ENCODE measurements at places on chromosomes 11 and 22.

GRCh38 chr11:131841028-131841427 is 470.6 kb downstream of the NTM start:
- no peak for DNase-seq

DNA sequence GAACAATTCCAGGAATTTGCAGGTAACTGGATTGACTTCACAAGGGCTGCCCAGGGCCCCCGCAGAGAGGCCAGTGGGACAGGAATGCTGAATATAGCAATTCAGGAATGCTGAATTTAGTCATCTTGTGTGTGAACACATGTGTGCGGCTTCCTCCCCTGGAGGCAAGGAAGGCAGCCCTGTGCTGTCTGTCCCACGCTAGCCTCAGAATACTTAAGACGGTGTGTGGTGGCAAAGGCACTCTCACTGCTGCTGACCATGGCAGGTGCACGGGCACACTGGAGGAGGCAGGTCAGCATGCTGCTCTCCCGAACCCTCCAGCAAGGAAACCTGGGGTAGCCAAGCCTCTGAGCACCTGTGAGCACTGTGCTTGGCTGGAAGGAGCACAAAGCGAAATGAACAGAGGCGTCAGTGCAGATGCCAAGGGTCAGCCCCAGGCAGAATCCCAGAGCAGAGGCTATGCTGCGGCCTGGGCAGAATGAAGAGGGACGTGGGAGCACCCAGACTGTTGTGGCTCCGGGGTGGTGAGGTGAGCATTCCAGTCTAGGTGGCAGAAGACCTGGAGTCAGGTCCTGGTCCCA is 2.7 kb downstream of the GNAZ start:
- no peak for DNase-seq

- DNase-seq, result no peak
These were observed 7.2 kb downstream of the PPFIBP2 start for GRCh38 chr11:7520981-7521487.

- DNase-seq, result no peak
These were observed 92.3 kb downstream of the GAB2 start for GRCh38 chr11:78325274-78325781.

- no peak for DNase-seq
These were observed 1.1 kb upstream of the RANBP1 start for GRCh38 chr22:20114506-20115475.

GRCh38 chr22:23066200-23067022 is 3.9 kb upstream of the GNAZ start:
- no peak for DNase-seq

- no peak for DNase-seq
These were observed 551.4 kb downstream of the ETS1 start for GRCh38 chr11:128036006-128036405.

GRCh38 chr11:116360221-116360941 is 412.4 kb downstream of the BUD13 start:
- DNase-seq, result no peak

GRCh38 chr22:38631724-38632123 is 24.5 kb downstream of the FAM227A start:
- no peak for DNase-seq

Measured in HuH-7.5 (cell line).